GM19239 (cell line): ENCODE measurements at places on chromosomes 7 and 10.

DNA sequence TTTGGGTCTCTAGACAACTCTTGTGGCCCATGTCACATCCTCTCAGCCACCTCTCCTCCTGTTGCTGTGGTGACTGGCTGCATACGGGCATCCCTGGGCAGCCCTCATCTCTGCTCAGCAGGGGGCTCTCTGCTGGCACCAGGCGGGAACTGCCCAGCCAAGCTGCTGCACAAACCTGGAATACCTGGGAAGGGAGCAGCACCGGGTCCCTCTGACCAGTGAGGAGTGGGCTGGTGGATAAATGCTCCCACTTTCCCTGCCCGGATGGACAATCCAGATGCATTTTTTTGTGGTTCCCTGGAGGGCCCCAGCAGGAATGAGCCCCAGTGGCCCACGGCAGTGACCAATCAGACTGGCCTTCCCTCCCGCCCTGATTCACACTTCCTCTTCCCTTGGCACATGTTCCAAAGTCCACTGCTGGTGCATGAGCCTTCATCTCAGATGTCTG lies 21.9 kb downstream of the GRID1 start:
- no peak for DNase-seq

DNA sequence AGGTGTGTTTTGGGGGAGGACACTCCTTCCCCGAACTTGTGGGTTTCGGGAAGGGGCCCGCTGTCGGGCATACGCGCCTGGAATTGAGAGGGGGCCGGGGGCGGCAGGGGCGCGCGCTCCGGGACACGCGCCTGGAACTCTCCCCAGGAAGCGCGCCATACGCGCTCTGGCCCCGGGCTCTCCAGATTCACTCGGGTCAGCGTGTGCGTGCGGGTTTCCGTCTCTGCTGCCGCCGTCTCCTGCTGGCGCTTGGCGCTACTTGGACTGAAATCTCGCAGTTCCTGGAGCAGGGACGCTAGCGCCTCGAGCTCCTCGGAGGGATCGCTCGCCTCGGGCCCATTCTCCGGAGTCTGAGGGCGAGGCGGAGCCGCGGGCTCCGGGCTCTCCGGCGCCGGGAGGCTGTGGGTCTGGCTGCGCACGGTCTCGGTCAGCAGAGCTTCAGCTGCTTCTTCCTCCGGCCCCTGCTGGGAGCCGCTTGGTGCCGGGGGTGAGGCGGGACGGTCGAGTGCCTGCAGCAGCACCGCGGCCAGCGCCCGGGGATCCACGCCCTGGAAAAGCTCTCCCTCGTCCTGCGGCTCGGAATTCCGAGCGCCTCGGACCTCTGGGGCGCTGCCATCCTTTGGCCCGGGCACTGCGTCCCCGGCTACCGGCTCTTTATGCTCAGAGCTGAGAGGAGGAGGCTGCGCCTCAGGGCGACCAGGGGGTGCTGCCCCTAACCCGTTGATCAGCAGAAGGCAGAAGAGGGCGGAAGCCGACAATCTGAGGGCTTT lies 1.1 kb downstream of the VGF start:
- DNase-seq = no peak

GRCh38 chr7:77415476-77415822 lies 700 bp downstream of the GSAP start:
- no peak for DNase-seq

DNA sequence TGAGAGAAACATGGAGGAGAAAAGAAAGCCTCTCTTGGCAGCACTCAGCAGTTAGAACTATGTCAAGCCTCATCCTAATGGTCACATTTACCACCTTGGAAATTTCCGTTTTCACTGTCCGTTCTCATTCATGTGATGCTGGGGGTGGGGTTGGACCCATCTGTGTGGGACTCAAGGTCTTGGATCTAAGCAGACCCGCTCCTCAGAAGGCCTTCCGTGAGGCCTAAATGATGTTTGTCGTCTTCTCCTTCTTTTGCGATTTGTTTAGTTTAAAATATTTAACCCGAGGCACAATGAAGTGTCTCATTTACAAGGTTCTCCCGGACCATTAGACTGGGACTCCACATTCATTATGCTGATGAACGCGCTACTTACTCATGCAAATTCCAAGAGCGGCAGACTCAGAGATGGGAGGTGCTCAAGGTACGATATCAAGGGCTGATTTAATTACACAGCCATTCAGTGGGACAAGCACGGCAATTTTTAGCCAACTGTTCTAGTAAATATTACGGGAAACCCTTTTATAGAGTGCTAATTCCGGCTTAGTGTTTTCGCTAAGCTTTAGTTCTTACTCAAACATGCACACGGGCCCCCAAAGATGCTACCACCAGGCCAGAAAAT lies 109.1 kb upstream of the EFCAB10 start:
- DNase-seq = no peak

DNA sequence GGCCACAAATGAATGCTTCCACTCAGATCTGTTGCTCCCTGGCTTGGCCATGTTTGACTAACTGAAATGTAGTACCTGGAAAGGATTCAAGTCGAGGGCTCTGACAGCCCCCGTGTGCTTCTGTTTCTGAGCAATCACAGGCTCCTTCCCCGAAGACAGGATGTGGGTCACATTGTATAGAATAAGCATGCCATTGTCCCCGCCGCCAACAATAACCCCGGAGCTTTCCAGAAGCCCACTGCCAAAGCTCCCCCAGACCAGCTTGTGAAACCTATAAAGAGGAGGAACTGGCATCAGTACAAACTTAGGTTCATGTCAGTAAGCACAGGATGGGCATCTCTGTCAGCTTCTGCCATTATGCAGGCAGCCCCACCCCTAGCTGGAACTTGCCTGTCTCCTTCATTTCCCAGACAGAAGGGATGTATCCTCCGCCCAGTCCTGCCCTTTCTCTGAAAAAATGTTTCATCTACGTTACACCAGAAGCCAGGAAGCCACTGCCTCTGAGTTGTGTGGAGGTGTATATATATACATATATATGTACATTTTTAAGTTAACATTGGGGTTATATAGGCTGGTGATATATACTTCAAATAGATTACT lies 10.3 kb downstream of the SEC31B start:
- DNase-seq = no peak

DNA sequence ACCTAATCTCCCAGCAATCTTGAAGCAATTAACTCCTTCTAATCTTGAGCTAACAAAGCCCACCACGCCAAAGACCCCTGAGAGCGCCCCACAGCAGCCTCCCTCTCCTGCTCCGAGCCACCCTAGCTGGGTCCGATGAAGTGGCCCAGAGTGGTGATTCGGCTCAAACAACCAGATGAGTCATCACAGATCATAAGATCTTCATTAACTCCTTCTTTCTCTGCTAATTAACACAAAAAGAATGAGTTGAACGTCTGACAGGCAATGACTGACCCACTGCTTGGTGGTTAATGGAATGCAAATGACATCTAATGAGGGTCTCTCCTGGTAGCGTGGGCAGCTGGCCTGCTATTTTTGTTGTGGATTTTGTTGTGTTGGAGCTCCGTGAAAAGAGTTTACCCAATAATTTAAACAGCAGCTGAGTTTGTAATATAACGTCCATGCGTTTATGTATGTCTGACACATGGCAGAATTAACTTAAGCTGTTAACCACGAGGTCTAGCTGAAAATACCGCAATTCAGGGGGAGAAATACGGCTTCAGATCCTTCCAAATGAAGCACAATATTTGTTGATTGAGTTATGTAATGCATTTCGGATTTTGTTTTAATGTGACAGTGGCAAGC lies 161.4 kb downstream of the RAB11FIP2 start:
- no peak for DNase-seq

GRCh38 chr7:123647106-123647730 lies 8.4 kb upstream of the LMOD2 start:
- DNase-seq = no peak

DNA sequence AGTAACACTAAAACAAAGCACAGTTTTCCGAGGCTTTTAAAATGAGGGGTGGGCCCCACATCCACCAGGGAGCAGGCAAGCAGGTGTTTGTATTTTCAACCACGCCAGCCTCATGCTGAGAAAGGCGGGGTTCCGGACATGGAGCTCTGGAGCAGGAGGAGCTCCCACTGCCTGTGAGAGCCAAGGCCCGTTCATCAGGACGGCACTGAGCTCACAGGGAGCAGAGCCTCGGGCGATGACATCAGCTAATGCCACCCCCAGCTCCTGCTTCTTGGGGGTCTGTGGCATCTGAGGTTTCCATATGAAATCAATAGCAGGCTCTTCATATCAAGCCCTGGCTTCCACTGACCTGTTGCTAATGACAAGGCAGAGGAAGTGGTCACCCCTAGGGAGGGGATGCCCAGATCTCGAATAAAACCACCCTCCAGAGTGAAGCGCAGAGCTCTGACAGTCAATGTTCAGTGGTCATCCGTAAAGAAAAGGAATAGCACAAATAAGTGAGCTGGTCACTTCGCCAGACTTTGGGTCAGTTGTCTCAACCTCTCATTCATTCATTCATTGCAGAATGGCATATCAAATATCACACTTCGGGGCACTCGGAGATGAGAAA lies 89.1 kb downstream of the TNS3 start:
- no peak for DNase-seq

GRCh38 chr10:4079803-4080202 lies 294.8 kb upstream of the KLF6 start:
- DNase-seq = no peak

GRCh38 chr10:21603721-21604120 lies 69.7 kb downstream of the MLLT10 start:
- DNase-seq = no peak

DNA sequence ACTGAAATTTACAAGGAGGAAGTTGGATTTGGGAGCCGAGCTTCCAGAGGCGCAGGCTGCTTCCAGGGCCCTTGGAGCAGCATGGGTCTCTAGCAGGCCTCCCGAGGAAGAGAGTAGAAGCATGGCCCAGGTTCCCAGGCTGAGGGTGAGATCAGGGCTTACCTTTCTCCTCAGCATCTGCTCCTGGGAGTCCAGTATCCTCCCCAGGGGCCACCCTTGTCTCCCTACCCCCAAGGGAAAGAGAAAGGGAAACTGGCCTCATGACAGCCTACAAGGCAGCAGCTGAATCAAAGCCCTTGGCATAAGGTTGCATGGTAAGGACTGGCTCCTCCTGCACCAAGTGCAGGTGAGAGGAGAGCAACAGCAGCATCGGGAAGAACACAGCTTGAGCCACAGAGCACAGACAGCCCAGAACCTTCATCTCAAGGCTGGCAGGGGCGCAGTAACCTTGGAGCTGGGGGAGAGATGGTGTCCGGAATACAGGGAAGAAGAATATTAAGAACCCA lies 114.5 kb downstream of the MARCHF5 start:
- no peak for DNase-seq

- no peak for DNase-seq
These were observed 139.9 kb downstream of the CFTR start for GRCh38 chr7:117619681-117620080.

DNA sequence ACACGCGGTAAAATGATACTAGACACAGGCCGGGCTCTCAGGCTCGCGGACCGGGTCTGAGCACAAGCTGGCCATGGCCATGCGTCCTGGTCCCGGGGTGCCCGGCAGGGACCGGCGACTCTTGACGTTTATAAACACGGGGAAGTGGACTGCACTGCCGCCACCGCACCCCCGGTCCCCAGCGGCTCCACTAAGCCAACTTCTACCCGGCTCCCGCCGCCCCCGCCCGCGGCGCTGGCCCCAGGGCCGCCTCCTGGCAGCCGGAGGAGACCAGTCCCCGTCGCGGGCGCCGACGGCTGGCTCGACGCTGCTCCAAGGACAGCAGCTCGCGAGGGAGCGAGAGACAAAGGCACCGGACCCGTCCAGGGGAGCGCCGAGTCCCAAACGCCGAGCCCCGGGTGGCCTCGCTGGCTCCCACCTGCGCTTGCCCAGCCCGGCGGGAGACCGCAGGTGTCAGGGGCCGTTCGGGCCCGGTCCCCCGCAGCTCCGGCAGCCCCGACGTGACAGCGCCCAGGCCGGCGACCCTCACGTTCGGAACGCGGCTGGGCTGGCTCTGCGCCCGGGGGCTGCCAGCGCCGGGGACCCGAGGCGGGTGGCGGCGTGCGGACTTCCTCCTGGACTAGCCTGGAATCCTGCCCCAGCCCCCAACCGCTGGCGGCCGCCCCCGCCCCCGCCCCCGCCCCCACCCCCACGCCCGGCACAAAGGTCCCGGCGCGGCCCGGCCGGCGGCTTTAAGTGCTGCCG lies 517 bp downstream of the ITGB1 start:
- no peak for DNase-seq

DNA sequence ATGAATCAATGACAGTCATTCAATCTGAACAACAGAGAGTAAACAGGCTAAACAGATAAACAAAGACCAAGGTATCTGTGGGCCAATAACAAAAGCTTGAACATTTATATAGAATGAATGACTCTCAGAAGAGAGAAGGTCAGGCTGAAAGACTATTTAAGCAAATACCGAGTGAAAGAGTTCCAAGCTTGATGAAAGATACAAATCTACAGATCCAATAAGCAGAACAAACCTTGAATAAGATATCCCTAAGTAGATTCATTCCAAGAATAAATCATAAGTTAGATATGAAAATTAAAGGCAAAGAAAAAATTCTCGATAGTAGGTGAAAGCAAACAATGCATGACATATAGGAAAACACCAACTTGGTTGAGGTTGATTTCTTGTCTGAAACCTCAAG lies 376.4 kb upstream of the IGFBP3 start:
- no peak for DNase-seq

DNA sequence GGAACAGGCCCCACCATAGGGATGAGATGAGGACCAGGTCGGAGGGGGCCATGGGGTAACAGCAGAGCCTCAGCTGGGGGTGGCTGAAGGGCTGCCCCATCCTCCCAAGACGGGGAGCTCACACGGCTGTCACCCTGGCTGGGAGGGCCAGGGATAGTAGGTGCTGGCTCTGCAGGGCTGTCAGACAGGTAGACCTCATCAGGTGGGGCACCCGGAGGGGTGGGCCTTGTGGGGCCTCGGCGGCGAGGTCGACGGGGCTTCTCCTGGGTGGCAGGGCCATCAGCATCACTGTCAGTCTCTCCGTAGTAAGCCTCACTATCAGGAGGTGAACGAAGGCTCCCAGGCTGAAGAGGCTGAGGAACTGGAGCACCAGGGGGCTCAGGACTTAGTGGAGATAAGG lies 2.6 kb downstream of the SYNPO2L start:
- DNase-seq = no peak

GRCh38 chr10:110399106-110399964 lies 94.6 kb upstream of the SMNDC1 start:
- DNase-seq = no peak

DNA sequence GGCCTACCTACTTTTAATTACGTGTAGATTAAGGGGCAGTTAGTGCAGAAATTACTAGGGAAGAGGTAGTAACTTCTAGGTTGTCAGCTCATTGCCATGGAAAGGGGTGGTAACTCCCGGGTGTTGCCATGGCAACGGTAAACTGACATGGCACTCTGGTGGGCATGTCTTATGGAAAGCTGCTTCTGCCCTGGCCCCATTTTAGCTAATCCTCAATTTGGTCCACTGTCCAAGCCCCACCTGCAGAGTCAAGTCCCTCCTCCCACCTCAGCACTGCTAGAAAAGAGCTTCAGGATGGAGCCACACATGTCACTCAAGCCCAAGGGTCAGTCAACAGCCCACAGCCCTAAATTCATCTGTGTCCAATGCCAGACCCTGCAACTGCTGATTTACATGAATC lies 7.5 kb upstream of the ZKSCAN1 start:
- DNase-seq = no peak
